Left colon (tissue), 2 donors: ENCODE measurements at places on chromosomes 6 and 20. TPM values are rescaled to one million over a fixed set of nuclear protein-coding genes. Genes with fewer than 3 reads are reported as not detected.

- DNase-seq: peak; percentile 31
Observed at GRCh38 chr6:127420556-127420955, 38.6 kb downstream of the KIAA0408 start.

DNA sequence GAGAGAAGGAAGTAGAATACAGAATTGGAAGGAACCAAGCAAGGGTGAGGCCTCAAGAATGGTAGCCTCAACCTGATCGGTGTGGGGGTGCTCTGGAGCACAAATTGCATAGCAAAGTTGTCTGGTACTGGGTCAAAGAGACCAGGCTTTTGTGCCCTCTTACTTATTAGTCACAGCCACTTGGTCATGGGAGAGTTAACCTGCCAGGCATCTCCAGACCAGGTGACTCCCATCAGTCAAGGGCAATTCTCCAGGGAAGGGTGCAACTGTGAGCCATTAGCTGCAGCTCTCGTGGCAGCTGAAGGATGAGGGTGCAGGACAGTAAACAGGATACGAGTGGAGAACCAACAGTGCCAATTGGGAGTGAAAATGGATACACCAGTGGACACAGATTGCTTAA is 47.7 kb upstream of the PLCB4 start:
- no peak for DNase-seq

DNA sequence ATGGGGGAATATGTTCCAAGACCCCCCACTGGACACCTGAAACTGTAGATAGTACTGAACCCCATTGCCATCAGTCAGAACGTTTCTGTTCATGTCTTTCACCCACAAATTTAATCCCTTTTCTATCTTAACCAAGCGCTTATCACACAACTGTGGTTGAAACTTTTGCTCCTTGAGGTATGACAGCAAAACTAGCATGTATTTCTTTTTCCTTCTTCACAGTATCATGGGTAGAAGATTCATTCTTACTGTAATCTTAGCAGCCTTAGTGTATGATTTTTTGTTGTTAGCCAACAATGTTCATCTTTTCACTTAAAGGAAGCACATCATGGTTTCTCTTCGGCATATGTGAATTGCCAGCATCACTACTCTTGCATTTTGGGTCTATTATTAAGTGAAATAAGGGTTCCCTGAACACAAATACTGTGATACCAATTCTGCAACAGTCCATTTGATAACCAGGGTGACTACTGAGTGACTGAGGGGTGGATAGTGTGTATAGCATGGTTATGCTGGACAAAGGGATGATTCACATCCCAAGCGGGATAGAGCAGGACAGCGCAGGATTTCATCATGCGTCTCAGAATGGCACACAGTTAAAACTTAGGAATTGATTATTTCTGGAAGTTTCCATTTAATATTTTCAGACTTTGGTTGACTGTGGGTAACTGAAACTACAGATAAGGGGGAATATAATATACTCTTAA is 41.8 kb downstream of the KCNS1 start:
- DNase-seq: no peak

DNA sequence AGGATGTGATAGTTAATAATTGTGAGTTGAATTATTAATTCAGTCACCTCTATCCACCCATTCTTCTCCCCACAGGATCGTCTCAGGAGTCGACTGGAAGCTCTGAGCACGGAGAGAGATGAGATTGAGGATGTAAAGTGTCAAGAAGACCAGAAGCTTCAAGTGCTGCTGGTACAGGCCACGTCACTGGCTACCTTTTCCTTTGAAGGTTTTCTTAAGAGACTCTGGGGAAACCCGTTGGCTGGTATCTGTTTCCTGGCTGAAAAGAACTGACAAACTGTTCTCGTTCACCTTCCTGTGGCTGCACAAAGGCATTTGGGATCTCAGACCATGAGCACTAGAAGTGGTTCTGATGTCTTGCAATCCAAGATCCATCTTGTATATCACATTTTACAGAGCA is 3.8 kb downstream of the TRIM15 start:
- DNase-seq: no peak

GRCh38 chr6:166443166-166443565 is 60.4 kb upstream of the MPC1 start:
- DNase-seq: no peak

GRCh38 chr20:5061213-5061612 is 58.5 kb downstream of the PCNA start:
- DNase-seq: no peak

DNA sequence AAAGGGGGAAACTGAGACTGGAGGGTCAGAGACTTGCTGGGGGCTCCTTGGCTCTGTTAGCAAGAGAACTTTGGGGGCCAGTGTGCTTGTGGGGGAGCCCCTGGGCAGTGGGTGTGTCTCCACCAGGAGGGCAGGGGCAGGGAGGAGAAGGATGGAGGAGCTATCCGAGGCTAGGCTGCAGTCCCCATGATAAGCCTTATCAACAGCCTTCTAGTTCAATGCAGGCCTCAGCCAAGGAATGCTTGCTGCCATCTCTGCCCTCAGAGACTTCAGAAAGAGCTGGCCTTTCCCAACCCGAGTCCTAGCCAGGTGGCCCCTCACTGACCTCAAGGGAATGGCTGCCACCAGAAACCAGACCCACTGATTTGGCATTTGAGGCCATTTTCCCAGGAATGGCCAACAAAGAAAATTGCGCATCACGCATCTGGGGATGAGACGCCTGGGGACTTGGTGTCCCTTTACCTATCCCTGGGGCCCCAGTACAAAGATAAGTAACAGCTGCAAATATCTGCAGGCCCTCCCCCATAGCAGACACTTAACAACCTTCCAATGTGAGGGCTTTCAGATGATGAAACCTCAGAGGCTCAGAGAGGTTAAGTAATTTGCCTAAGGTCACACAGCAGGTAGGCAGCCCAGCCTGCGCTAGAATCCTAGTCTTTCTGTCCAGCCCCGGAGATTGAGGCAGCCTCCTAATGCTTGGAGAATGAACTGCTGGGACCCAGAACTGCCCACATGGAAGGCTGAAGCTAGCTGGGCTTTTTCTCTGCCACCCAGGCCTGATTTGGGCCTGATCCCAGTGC is 4.9 kb downstream of the TGM2 start:
- no peak for DNase-seq

The HDDC2 gene
- total RNA-seq: 40.7 TPM

The NHLRC1 gene
- total RNA-seq: 2.3 TPM

The SLC12A5 gene
- total RNA-seq: not detected

The RCAN2 gene
- total RNA-seq: 9.8 TPM

The ASIP gene
- not detected for total RNA-seq

The WFDC9 gene
- total RNA-seq: not detected

The EYA2 gene
- 12.2 TPM for total RNA-seq

The MCHR2 gene
- not detected for total RNA-seq
